ENCODE measurements at places on chromosomes 7 and 10.

DNA sequence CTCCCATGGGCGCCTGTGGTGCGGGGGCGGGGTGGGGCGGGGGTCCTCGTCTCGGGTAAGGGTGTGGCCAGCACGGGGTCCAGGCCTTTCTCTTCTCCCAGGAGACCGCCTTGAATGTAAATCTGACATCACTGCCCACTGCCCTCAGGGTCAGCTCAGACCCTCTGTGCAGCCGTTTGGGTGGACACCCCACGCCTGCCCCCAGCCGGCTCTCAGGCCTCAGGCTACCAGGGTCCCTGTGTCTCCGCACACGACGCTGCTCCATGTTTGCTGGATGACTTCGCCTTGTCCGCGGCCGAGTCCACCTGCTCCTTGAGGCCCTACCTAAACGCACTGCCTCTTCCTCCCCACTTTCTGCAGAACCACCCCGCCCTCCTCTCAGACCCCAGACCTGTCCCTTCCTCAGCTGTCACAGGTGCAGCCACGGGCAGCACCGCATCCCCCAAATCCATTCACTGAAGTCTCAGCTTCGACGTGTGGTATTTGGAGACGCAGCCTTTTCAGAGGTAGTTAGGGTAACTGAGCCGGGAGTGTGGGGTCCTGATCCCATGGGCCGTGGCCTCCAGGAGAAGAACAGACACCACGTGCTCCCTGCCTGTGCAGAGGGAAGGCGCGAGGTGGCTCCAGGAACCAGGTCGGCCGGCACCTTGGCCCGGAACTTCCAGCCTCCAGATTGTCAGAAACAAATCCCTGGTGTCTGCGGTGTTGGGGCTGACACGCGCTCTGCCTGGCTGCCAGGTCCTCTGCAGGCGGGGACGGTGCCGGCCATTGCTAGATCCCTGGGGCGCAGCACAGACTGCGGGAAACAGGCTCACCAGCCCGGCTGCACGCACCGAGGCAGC is 97.4 kb upstream of the DIP2C start:
- DNase-seq: no peak

DNA sequence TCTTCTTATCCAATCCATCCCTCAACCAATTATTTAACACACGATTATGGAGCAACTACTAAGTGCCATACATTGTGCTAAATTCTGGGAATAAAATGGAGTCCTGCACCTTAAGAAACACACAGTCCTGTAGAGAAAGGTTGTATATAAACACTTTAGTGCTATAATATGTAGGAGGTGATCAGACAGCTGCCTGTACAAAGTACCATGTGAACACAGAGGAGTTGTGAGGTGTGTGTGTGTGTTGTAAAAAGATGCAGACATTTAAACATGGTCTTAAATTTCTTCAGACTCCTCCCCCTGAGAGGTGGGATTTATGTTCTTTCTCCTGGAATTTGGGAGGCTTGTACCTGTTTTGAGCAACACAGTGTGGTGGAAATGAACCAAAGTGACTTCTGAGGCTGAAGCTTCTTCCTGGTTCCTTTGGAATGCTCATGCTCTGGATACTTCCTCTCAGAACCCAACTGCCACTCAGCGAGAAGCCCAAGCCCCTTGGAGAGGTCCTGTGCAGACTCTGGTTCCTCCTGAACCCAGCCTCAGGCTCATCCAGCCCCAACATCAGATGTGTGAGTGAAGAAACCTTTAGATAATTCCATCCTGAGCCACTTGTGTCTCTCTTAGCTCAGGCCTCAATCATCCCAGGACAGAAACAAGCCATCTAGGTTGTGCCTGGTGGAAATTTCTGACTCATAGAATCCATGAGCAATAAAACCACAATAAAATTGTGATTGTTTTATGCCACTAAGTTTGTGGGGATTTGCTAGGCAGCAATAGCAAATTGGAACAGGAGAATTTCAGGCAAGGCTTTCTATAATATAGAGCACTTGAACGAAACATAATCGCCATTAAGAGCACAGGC is 161.2 kb upstream of the FAM3C start:
- no peak for DNase-seq

GRCh38 chr7:120703585-120704240 is 154.2 kb downstream of the TSPAN12 start:
- DNase-seq: no peak

GRCh38 chr7:82677493-82677892 is 233.9 kb upstream of the CACNA2D1 start:
- peak; percentile 50 for DNase-seq

DNA sequence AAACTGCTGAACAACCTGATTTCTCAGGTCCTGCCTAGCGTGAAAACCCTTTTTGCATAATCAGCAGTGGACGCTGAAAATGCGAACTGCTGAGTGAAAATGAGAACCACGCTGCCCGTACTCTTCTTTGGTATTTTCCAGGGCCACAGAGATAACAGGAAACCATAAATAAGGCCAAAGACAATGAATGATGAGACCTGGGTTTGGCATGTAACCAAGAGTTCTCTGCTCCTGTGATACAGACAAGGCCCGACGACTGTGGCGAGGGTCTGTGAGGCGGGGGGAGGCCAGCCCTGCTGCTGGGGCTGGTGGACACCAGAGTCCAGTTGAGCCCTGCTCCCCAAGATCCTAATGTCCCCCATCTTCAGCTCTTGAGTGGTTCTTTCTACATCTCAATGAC is 236.0 kb downstream of the WDR11 start:
- DNase-seq: no peak

DNA sequence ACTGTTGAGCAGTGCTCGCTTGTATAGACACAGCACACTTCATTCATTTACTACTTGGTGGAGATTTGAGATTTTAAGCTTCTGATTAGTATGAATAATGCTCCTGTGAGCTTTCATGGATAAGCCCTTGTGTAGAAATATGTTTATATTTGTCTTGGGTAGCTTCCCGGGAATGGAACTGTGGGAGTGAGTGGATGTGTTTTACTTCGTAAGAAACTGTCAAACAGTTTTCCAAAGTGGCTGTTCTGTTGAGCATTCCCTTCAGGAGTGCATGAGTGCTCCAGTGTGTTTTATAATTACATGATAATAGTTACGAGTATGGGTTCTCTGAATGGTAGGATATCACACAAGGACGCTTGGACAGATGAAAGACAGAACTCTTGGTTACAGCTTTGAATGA is 49.4 kb downstream of the VWC2 start:
- DNase-seq: no peak

DNA sequence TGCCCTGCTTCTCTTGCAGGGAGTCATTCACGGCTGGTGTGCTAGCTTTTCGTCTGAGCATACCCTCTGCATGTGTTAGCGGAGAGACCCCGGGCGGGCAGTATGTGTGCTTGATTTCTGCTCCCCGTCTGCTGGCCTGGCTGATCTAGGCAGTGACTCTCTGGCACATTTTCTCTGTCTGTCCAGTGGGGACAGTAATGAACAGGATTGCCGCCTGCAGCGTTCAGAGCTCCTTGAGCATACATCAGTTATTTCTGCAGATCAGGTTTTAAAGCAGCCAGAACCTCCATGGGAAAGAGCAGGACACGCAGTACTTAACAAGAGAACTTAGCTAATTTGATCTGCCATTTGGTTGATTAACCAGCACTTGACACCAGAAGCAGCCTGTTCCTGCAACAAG is 242.5 kb downstream of the CELF2 start:
- no peak for DNase-seq

GRCh38 chr7:147524726-147525250 is 1065.8 kb upstream of the C7orf33 start:
- DNase-seq: no peak

DNA sequence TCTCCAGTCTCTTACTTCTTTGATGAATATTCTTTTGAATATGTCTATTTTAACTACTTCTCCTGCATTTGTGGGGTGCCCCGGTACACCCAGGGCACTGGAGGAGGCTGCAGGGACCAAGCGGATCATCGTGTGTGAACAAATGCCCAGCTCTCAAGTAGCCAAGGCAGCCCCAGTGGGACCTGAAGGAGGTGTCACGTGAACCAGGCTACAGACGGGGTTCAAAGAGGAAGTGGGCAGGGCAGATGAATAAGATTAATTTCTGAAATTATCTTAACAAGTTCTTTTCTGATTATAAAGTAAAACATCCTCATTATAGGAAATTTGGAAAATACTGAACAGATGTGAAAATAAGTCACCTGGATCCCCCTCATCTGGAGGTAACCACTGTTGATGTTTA is 78.4 kb upstream of the DUSP5 start:
- no peak for DNase-seq
